ENCODE measurements at places on chromosomes 2 and 18.

- no peak for DNase-seq
These were observed 63.8 kb upstream of the BZW1 start for GRCh38 chr2:200747668-200748618.

DNA sequence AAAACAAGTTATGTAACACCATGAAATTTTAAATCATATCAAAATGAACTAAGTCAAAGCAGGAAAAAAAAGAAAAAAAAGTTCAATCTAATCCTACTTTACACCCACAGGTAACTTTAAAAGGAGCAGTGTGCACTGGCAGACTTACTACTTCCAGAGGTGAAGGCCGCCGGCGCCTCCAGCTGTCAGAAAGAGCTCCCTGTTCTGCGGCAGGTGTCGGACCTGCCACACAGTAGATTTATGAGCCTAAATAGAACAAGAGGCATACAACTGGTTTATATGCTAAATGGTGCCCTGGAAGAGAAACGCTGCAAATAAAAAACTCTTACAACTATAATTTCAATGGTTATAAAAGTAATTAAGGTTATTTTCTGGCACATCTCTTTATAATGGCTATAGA is 23.1 kb upstream of the PNO1 start:
- no peak for DNase-seq

DNA sequence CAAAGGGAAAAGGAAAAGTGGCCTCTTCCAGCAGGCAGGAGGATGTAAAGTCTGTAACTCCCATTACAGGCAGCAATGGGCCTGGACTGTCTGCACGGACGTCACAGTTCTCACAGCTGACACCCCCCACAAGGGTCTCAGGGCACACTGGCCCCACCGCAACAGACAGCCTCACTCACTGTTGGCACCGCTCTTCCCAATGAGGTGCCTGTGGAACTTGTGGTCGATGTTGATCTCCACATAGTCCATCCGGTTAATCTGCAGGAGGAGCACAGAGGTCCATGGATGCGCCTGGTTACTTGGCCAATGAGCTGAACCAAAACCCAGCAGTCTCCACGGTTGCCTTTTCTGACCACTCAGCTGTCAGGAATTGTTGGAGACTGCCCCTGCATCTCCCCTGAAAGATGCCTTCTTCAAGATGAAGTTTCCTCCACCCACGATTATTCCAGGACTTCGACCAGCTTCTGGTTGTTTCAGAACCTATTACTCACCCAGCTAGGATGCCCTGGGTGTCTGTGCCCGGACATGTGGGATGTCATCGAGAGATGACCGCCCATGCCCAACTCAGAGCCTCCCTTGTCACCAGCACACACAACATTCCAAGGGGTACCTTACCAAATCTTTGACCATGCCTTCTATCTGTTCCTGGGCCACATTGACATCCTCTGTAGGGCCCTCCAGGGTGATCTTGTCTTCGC is 62.5 kb downstream of the HDLBP start:
- DNase-seq = no peak

- DNase-seq = no peak
These were observed 951.3 kb downstream of the TSN start for GRCh38 chr2:122706757-122707223.

- peak; percentile 3 for DNase-seq
These were observed 44.8 kb downstream of the CHMP3 start for GRCh38 chr2:86518481-86518880.

- no peak for DNase-seq
These were observed 41.3 kb upstream of the ITM2C start for GRCh38 chr2:230823264-230823964.

DNA sequence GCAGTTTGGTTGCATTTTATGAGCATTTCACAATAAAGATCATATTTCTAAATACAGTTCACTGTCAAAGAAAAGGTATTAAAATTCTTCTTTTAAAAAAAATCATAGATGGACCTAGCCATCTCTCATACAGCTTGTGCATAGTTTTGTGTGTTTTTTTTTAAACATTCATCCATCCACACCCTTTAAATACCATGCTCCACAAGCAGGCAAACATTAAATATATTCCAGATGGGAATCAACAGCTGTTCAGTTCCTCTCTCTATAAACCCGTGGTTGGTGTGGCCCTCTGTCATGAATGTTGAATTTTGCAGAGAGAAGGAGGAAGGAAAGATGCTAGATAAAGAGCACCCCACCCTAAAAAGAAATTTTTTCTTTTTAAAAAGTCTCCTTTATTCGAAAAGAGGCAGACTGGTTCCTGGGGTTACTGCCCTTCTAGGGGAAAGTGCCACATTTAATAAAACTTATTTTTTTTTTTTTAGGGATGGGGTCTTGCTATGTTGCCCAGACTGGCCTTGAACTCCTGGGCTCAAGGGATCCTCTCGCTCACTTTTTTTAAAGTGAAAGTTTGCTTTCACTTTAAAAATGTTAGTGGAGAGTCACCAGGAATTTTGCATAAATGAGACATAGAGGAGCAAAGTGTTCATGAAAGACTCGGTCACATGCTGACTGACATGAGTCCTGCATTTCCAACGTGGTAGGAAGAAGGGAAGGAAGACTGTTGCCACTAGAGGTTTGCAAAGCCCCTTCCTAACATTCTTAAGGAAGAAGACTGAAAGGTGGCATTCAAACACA is 73.9 kb upstream of the LMAN1 start:
- no peak for DNase-seq

GRCh38 chr2:191202881-191203397 is 42.3 kb upstream of the MYO1B start:
- DNase-seq = no peak

DNA sequence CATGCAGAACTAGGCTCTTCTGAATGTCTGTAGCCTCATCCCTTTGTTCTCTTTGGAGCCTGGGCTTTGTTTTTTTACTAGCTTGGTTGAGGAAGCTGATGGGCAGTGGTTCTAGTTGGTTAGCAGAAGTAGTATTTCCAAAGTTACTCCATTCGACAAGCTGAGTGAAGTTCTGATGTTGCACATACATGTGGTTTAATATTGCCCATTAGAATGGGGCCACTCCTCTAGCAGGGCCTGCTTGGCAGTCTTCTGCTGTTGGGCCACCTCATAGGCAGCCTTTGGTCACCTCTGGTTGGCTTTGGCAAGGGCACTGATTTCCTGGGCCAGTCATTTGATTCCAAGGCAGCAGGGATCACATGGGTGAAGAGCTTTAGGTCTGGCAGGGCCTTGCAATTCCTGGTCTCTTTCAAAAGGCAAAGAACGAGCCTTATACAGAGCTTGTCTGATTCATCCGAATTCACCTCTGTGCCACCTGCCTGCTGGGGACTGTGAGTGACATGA is 2.5 kb downstream of the RPIA start:
- no peak for DNase-seq
